ENCODE measurements at places on chromosomes 6 and 20. TPM values are rescaled to one million over a fixed set of nuclear protein-coding genes. Genes with fewer than 3 reads are reported as not detected.
A peak's percentile ranks its signal among the peaks of the same experiment; 100 is the strongest.

DNA sequence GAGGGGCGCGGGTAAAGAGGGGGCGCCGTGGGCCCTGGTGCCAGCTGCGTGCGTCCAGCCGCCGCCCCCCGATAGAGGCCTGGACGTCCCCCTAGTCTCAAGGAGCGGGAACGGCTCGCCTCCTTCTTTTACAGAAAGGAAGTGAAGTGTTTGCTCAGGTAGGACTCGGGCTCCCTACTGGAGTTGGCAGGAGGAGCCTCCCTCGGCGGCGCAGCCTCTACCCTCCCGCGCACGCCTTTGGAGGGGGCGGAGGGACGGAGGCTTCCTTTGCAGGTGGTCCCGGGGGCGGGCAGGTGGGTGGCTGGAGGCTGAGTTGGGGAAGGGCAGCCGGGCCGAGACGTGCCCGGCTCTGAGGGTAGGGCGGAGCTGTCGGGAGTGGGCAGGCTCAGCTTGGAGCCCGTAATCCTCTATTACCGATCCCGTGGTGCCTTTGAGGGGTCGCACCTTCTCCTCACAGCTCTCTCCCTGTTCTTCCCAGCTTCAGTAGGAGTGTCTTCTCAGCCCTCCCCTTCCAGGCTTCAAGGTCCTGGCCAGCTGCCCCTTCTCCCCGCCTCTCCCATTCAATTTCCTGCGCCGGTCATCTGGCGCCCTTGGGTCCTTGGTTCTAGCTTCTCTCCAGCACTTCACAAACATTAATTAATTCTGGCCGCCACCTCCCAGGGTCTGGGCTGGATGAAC lies 728 bp downstream of the ITPR3 start:
- peak; percentile 52 for DNase-seq

Gene C6orf163
- polyA plus RNA-seq, result 1.4 TPM

DNA sequence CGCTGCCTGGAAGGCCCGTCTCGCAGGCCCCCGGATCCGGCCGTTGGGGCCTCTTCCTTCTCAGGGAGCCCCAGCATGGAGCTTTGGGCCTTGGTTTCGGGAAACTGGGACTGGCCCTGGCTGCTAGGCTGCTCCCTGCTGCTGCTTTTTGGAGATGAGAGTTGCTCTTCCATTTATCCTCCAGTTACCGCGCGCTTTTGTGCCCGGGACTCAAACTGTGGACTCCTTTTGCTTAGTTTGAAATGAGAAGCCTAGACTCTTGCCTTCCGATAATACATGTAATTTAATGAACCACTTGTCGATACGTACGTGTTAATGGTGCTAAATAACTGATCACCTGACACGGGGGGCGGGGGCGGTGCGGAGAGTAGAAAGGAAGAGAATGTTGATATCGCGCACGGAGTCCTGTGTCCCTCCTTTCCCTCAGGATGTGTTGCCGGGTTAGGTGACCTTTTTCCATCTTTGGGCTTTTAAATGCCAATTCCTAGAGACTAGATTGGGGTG lies 968 bp downstream of the PHF3 start:
- DNase-seq, result peak; percentile 84

Gene ARMC12
- polyA plus RNA-seq, result 0.99 TPM

- no peak for DNase-seq
Measured at GRCh38 chr6:159038914-159039884, 5.6 kb downstream of the TAGAP start.

GRCh38 chr6:116011520-116011919 lies 49.2 kb downstream of the FRK start:
- DNase-seq, result no peak

Gene APOM
- polyA plus RNA-seq, result 5.1 TPM

DNA sequence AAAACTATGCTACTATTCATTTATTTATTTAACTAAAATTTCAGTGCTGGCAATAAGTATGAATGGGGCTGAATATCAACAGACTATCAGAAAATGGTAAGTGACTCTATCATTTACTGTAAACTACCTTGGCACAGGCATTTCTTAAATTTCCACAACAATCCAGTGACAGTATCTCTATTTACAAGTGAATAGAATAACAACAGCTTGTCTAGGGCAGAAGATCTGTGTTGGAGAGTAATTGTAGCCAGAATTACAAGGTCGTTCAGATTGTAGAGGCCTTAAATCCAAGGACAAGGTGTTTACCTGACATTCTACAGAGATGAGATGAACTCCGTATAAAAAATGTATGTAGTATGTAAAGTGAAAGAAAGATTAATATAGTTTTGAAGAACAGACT lies 193.8 kb upstream of the SIM1 start:
- DNase-seq, result no peak

GRCh38 chr6:151876122-151876521 lies 68.6 kb downstream of the ESR1 start:
- peak; percentile 25 for DNase-seq

DNA sequence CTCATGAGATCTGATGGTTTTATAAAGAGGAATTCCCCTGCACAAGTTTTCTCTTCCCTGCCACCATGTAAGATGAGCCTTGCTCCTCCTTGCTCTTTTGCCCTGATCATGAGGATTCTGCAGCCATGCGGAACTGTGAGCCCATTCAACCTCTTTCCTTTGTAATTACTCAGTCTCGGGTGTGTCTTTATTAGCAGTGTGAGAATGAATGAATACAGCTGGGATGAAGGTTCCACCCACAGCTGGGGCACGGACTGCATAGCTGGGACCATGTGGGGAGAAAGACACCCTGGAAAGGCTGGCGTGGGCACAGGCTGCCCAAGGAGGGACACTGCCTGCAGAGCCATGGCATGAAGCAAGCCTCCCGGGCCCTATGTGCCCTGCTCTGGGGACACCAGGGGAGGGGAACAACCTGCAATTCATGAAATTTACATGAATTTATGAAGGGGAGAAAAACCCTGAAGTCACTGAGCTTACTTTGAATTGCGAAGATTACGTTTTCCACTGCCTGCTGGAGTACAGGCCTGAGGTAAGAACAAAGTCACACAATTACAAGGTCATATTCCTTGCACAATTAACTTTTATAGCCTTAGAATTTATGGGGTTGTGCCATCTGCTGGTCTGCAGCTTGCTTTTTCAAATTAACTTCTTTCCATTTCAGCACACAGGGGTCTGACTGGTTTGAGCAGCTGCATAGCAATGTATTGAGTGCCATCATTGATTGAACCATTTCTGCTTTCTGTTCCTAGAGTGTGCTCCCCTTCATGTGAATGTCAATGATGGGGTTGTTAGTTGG lies 46.2 kb downstream of the SLC22A1 start:
- no peak for DNase-seq

Gene POPDC3
- polyA plus RNA-seq, result 92.5 TPM

- no peak for DNase-seq
Measured at GRCh38 chr6:422433-423054, 31.0 kb downstream of the IRF4 start.

DNA sequence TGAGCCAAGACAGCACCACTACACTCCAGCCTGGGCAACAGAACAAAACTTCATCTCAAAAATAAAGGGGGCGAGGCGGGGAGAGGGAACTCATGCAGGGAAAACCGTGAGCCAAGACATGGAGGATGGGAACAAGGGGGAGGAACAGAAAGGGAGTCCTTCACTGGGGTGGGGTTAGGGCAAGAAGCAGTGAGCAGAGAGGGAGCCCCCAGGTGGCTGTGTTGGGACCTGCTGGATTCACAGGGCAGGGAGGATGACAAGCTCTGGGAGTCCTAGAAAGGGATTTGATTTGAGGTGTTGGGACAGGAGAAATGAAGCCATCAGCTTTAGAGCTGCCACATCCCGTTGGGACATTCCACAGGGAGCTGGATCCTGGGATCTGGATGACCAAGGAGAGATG lies 90.6 kb upstream of the TOP1 start:
- DNase-seq, result no peak

- no peak for DNase-seq
Measured at GRCh38 chr6:65117817-65118409, 589.1 kb downstream of the EYS start.

GRCh38 chr6:157326979-157327378 lies 3.7 kb upstream of the TMEM242 start:
- DNase-seq, result no peak

DNA sequence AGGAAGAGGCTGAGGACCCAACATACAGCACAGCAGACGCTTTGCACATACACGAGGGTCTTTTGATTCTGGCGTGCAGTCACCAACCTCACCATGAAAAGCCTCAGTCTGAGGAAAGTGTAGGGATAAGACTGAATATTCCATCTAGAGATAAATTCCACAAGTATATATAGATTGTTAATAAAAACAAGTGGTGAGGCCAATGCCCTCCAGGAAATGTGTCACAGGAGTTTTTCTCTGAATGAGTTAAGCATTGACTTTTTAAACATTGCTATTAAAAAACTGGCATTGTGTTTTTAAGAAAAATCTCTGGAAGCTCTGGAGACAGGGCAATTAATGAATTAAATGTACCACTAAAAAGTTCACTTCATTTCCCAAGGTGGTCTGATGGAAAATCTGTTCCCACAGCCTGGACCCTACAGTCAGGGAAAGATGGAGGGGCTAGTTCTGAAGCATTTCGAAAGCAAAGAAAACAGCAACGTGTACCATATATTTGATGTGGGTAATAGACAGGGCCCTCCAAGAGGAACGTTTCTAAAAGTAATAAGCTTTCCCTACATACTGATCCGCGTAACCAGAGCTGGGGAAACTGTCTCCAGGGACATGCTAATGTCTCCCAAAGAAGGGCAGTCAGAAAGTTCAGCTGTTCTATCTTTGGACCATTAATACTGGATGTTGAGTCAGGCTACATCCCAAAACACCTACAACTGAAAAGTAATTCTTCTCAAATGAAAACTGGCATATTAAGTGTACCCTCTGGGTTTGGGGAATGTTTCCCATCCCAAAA lies 301.1 kb downstream of the FOXC1 start:
- DNase-seq, result peak; percentile 16

DNA sequence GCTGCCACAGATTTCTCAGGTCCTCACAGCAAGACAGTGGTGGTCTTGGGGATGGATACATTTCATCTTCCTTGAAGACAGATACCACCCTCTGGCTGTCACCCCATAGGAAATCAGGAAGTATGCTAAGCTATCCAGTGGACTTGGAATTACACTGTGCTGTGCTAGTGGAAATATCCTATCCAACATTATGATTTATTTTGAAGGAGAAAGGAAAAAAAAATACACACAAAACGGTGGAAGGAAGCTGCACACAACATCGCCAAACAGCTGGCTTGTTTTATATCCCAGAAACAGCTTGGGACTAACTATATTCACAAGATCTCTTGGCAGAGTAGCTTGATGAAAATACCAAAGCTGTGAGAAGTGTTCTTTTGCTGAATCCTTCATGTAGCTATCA lies 257.6 kb downstream of the LAMA2 start:
- peak; percentile 86 for DNase-seq

GRCh38 chr6:159639721-159640120 lies 53.3 kb downstream of the SOD2 start:
- DNase-seq, result peak; percentile 63

DNA sequence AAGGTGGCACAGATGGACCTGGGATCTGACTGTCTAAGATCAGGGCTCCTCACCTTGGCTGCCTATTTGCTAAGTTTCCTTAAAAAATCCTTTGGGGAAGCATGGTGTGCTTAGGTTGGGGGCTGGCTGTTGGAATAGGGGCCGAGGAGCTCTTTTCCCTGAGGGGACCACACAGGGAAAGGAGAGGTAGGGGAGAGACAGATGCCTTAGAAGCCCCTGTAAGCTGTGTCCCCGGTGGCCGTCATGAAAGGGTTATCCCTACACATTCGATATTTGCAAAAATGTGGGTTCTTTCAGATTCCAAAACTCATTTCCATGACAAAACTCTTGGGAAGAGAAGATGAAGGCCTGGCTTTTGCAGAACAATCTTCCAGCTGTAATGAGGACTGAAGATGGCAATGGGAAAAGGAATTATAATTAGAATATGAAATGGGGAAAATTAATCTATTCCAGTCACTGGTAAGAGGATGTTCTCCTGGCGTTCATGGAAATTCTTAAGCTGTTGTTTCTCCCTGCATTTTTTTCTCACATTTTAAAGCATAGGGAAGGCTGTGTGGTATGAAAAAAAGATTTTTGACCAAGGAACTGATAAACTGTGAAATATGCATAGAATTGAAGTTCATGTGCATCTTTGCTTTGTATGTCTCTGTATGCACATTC lies 53.8 kb downstream of the TOX2 start:
- no peak for DNase-seq

DNA sequence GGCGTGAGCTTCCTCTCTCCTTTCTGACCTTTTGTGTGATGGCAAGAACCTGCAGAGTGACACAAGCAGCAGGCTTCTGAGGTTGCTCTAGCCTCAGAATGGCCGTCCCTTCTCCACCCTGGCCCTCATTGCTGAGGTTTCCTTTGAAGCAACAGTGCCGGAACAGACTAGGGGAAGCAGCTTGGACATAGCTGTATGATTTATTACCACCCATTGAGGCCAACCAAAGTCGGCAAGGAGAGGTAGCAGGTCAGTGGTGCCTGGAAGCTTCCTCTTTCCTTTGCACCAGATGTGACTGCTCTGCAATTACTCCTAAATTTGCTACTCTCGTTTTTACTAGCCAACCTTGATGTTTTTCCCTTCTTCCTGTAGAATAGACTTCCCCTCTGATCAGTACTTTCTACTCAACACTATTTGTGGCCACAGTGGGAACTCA lies 31.4 kb downstream of the PTPN1 start:
- no peak for DNase-seq

Gene KIAA1755
- polyA plus RNA-seq, result 7.5 TPM

Gene SNAI1
- 15.9 TPM for polyA plus RNA-seq

All from muscle of back (tissue), 13 donors.